Mucosa of descending colon (tissue), 3 donors: ENCODE measurements at places on chromosomes 2 and 18.
A peak's percentile ranks its signal among the peaks of the same experiment; 100 is the strongest.

DNA sequence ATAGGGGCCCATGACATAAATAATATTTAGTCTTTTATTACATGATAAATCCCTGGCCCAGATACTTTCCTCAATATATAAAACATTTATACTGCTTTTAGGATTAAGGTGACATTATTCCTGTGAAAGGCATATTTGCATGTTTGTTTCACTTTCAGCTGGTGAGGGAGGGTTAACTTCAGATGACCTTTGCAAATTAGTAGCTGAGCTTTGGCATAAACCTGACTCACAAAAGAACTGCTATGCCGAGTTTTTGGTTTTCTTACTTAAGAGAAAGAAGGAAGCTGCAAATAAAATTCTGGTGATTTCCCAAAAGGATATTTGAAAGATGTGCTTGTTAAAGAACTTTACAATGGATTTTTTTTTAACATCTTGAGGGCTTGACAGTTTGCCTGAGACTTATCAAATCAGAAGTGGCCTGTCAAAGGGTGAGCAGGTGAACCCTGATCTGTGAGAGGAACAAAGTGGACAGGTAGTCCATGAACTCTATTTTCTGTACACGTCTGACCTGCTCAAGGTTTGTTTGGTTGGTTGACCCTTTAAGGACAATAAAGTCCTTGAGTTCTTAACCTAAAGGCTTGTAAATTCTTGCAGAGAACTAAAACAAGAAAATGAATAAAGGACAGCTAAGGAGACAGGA lies 93.5 kb downstream of the FAM124B start:
- no peak for DNase-seq

- no peak for DNase-seq
Observed at GRCh38 chr18:10145546-10145945, 231.7 kb downstream of the VAPA start.

DNA sequence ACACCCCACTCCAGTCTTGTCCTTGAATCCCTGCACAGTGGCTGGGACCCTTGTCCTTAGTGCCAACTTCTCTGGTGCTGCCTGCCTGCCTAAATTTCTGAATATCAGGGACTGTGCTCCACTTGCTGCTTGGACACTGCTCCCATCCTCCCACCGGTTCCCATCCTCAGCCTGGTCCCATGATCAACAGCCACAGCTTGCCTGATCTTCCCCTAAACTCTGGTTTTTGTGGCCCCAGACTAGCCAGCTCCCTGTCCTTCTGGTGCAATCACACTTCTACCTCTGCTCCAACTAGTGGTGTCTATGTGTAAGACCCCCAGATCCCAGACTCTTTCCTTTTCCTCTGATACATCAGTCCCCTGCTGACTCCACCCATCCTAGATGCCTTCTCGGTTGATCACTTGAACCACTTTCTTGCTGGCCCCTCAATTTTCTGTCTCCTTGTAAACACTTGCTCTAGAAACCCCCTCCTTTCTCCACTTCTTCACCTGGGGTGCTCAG lies 37.2 kb upstream of the POLE4 start:
- DNase-seq: no peak

DNA sequence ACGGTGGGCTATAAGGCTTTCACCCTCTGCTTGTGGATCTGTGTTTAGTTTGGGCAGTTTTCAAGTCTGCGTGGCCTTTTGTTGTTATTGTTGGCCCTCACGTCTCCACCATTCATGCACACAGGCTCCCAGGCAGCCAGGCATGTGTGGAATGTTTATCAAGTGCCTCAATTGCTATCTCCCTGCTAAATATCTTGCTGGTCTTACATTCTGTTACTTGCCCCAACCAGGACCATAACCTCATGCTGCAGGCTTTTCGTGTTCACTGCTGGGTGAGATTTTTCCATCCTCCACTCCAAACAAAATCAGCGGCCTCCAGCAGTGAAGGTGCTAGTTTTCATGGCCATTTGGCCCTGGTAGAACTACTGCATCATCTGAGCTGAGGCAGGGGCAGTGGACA lies 63.0 kb upstream of the DSC1 start:
- DNase-seq: no peak

GRCh38 chr2:219272995-219273394 lies 6.2 kb upstream of the DNAJB2 start:
- DNase-seq: no peak

DNA sequence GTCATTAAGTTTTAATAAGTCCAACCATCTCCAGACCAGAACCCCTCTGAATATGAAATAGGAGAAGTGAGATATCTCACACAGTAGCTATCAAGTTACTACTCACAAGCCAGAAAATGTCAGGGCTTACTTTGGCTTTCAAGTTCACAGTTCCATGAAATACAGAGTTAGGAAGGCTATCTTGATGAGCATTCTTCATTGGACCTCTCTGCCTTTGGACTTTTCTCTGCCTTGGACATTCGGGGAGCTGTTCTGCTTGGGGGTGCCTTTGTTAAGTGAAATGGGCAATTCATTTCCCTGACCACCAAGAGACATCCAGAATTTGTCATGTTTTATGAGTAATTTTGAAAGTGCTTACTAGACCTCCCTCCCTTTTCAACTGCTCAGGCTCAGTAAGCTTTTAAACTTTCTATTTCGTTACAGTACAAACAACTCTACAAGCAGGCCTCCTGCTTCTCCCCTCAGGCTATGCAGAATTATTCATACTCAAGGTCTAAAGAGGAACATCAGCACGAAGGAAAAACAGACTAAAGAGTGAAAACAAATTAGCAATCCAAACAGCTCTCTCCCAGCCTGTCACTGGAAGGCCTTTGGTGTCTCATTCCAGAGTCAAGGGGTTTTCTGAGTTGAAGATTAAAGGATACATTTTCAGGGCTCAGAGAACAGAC lies 95.3 kb downstream of the MREG start:
- DNase-seq: no peak

- DNase-seq: no peak
Observed at GRCh38 chr2:119823734-119824334, 64.1 kb downstream of the PTPN4 start.

- DNase-seq: no peak
Observed at GRCh38 chr2:109341355-109342255, 212.6 kb downstream of the SH3RF3 start.

DNA sequence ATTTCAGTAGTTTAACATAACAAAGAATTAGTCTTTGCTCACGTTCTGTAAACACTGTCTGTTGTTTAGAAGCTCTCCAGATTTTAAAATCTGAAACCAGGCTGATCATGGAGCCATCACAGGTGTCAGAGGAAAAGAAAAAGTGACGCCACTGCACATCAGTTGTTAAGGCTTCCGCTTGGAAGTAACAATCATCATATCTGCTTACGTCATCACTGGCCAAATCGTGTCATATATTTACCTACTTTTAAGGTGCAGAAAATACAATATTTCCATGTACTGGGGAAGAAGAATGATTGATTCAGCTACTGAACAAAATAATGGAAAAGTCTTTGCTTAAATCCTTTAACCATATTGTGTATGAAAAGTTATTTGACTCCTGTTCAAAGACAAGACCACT lies 382.6 kb upstream of the MC4R start:
- no peak for DNase-seq

DNA sequence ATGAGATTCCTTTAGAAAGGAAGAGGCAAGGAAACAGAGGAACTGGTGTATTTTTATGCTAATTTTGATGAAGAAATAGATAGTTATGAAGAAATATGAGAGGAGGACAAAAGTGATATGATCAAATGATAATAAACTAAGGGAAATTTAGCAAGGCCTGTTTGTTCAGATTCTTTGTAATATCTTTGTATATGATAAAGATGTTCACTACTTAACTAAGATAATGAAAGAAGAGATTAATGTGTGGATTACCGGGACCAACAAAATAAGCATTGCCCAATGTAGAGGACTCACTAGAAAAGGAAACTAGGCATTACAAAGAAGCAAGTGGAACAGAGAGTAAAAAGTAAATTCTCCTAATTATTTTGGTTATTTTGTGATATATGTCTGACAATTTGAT lies 99.0 kb upstream of the FIGN start:
- no peak for DNase-seq

DNA sequence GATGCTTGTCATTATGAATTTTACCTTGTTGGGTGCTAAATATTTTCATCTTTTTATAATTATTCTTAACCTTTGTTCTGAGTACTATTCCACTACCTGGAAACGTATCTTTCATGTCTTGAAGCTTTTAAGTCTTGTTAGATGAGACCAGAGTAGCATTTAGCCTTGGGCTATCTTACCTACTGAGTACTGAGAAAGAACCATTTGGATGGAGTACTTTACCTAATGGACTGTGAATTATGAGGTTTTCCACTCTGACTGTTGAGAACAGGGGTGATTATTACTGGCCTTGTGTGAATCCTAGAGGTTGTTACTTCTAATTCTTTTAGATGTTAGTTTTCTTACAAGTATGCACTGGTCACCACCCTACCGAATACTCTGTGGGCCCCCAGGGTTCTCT lies 63.5 kb downstream of the CCDC102B start:
- DNase-seq: no peak

DNA sequence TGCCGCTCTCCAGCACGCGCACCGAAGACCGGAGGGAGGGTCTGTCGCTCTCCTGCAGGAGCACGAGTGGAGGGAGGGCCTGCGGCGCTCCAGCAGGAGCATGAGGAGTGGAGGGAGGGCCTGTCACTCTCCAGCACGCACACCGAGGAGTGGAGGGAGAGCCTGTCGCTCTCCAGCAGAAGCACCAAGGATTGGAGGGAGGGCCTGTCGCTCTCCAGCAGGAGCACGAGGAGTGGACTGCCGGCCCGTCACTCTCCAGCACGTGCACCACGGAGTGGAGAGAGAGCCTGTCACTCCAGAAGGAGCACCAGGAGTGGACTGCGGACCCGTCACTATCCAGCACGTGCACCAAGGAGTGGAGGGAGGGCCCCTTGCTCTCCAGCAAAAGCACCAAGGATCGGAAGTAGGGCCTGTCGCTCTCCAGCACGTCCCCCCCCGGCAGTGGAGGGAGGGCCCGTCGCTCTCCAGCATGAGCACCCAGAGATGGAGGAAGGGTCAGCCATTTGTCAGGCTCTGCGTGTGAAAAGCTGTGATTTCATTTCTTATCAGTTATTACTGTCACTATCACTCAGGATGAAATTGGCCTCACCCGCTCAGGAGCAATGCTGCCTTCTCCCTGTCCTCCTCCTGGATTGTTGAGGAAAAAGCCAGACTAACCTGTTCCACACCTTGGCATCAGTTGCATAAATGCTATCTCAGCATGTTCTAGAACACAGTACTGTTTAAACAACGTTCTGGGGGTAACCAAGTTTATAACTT lies 35.9 kb downstream of the ADI1 start:
- DNase-seq: peak; percentile 92

DNA sequence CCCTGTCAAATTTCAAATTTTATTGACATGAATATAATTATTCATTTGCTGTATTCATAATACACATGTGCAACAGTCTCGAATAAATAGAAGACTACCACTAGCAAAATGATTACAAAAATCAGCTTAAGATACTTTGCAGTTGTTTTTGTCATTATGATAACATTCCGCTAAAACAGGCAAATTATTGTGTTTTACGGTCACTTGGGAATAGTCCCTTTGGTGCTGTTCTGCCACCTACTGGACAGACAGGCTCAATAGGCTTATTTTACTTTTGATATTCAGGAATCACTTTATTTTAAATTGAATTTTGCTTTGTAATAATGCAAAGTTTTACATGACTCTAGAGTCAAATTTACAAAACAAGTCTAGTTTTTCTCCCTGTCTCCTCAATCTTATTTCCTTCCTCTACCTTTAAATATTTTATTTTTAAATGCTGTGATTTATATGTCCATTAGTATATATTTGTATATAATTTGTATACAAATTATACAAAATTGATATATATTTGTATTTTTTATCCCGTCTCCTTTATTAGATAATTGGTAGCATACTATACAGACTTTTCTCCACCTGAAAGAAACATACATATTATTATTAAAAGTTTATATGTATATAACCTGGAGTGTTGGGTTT lies 456.3 kb downstream of the DLGAP1 start:
- DNase-seq: no peak

DNA sequence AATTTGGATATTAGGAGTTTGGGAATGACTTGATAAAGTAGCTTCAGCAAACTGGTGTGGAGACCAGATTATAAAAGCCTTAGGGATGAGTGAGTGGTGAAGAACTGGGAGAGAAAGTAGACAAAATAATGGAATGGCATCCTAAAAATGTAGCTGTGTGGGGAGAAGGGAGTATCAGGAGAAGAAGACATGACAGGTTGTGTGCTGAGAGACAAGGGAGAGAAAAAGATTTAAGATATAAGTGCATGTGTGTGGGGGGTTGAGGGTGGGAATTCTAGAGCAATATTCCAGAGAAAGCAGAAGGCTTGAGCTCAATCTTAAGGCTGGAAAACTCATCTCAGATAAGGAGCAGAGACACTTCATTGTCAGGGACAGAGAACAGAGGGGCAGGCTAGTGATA lies 159.5 kb downstream of the HNMT start:
- no peak for DNase-seq

DNA sequence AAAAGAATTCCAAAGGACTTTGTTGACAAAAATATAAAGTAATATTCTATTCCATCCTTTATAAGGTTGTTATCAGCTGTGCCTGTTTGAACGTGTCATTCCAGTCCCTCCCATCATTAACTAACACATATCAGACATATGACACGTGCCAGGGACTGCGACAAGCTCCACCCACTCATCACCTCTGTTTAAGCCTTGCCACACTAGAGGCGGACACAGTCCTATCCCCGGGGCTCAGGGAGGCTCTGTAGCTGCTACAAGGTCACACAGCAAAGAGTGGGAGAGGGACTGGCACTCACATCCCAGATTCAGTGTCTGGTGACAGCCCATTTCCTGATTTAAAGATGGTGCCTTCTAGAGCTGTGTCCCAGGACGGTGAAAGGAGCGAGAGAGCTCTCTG lies 30.0 kb downstream of the TBC1D8 start:
- DNase-seq: peak; percentile 44

DNA sequence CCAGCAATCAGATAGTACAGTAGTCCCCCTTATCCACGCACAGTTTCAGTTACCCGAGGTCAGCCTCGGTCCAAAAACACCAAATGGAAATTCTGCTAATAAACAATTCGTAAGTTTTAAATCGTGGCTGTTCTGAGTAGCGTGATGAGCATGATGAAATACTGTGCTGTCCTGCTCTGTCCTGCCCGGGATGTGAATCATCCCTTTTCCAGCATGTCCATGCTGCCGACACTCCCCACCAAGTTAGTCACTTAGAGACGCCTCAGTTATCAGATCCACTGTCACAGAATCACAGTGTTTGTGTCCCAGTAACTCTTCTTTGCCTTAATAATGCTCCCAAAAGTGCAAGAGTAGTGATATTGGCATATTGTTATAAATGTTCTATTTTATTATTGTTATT lies 62.1 kb downstream of the MEX3C start:
- no peak for DNase-seq

GRCh38 chr18:23498877-23499276 lies 4.4 kb upstream of the RMC1 start:
- DNase-seq: peak; percentile 71

DNA sequence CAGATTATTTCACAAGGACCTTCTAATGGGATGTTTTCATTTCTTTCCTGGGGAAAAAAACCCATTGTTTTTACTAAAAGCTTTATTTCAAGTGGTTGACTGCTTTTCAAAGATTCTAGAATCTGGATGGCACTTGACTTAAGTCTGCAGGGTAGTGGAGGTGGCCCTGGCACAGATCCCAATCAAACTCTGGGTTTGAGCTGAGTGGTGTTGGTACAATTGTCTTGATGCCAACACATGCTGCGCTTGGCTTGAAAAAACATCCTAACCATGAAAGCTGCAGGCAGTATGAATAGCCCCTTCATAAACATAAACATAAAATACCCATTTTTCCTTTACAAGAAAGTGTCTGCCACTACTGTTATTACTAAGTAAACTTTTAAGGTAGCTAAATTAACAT lies 3.6 kb downstream of the PAPOLG start:
- DNase-seq: no peak
